Bronchial smooth muscle cell (primary cell): ENCODE measurements at places on chromosomes 5 and 9. TPM values are rescaled to one million over a fixed set of nuclear protein-coding genes. Genes with fewer than 3 reads are reported as not detected.

The PCDHA4 gene
- total RNA-seq: 0.32 and 0.86 TPM in 2 replicates

The ZFP2 gene
- total RNA-seq: 1.9 and 2.6 TPM in 2 replicates

The RAI14 gene
- total RNA-seq: 56.6 and 78.7 TPM in 2 replicates

The PKD2L2 gene
- total RNA-seq: not detected in 2 replicates

The CNTNAP3B gene
- total RNA-seq: 7.8 and 14.8 TPM in 2 replicates

The TLN1 gene
- total RNA-seq: 209 and 221 TPM in 2 replicates

The ASS1 gene
- 60.1 and 62.2 TPM in 2 replicates for total RNA-seq

The CCDC192 gene
- not detected in 2 replicates for total RNA-seq

The GAS1 gene
- total RNA-seq: 48.3 and 50.0 TPM in 2 replicates

The CTXN3 gene
- not detected in 2 replicates for total RNA-seq

The IL3 gene
- total RNA-seq: not detected in 2 replicates

The CCL27 gene
- total RNA-seq: 0.09 TPM in 1 of 2 replicates, not detected in the other

The IL5 gene
- not detected in 2 replicates for total RNA-seq

The NCBP1 gene
- 28.9 and 30.3 TPM in 2 replicates for total RNA-seq

The SLC23A1 gene
- not detected in 2 replicates for total RNA-seq

The ANGPTL2 gene
- 55.8 and 75.3 TPM in 2 replicates for total RNA-seq

The ELAVL2 gene
- total RNA-seq: under 0.01 and 0.09 TPM in 2 replicates

The CYLC2 gene
- not detected in 2 replicates for total RNA-seq

The RAB14 gene
- total RNA-seq: 10.0 and 20.5 TPM in 2 replicates

The ANKHD1 gene
- total RNA-seq: 53.4 and 55.2 TPM in 2 replicates

The PTPRD gene
- total RNA-seq: 1.7 and 13.1 TPM in 2 replicates

The CCIN gene
- 0.79 and 2.8 TPM in 2 replicates for total RNA-seq

The ENC1 gene
- total RNA-seq: 11.7 and 14.5 TPM in 2 replicates

The CDX1 gene
- not detected in 2 replicates for total RNA-seq

The TMEM171 gene
- 0.26 and 0.63 TPM in 2 replicates for total RNA-seq

The SOX30 gene
- 0.16 TPM in 1 of 2 replicates, not detected in the other for total RNA-seq

The SPATA31C2 gene
- not detected in 2 replicates for total RNA-seq

The CCDC171 gene
- total RNA-seq: 4.4 and 5.7 TPM in 2 replicates

The NMUR2 gene
- not detected in 2 replicates for total RNA-seq

The PCDHGB6 gene
- 3.0 and 3.7 TPM in 2 replicates for total RNA-seq

The SARDH gene
- total RNA-seq: 3.0 and 4.6 TPM in 2 replicates

The C9 gene
- total RNA-seq: 0.16 and 0.17 TPM in 2 replicates

The IL9 gene
- not detected in 2 replicates for total RNA-seq
